Bone marrow (tissue), 2 donors: ENCODE measurements at places on chromosomes 7 and 10.

GRCh38 chr7:41472427-41473125, 230.3 kb downstream of the INHBA start:
- DNase-seq, result no peak

DNA sequence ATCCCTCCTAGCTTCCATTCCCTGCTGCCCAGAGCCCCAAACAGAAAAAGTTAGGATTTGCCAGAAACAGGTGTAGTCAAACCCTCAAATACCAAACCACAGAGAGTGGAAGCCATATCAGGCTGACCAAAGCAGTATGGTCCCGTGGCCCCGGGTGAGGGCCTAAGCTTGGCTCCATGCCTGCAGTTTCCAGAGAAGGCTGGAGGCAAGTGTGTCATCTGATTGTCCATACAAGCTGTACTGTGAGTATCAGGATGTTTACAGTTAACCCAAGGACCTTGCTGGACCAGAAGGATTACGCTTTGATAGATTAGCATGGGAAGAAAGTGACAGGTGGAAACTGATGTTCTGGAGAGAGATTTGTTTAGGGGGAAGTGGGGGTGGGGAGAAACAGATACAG, 96.3 kb downstream of the PRKAG2 start:
- no peak for DNase-seq

GRCh38 chr7:115494529-115495147, 535.9 kb downstream of the TFEC start:
- DNase-seq, result no peak

DNA sequence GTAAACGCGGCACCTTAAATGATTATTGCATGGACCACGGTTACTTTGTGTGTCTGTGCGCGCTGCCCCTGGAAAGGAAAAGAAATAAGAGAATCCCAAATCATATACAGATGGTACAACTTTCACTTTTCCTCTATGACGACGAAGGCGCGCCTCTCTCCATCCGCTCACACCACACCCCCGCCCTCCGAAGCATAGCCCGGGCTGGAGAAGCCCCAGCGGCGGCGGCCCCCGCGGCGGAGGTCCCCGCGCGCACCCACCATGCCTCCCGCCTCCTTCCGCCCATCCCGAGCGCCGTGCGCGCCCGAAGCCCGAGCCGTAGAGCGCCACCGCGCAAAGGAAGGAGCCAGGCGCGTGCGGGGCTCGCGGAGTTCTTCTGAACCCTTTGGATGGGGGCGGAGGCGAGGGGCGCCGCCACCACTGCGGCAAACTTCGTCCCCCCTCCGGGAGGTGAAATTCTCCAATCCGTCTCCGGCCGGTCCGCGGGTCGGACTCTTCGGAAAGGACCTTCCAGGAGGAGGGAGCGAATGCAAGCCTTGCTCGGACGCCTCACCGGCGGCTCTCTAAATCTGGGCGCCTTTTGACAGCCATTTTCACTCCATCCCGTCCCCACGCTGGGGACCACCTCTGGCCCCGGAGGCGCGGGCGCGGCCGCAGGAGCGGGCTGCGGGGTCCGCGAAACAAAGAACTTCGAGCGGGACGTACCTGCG, 588 bp downstream of the GLI3 start:
- no peak for DNase-seq

DNA sequence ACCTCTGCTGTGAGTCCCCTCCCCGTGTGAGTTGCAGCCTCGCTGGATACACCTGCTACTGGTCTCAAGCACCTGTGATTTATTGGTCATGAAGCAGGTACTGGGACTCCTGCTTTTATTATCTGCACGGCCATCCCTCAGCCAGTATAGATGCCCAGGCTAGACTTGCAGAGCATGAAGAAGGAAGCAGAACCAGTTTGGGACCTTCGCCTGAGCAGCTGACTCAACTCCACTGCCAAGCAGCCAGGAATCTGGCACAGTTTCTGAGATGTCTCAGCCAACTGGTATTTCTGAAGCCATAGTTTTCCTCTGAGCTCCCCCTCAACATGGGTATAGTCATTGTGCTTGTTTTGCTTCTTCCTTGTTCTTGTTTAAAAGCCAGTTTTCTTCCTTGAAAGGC, 28.0 kb upstream of the SLC39A12 start:
- DNase-seq, result no peak

DNA sequence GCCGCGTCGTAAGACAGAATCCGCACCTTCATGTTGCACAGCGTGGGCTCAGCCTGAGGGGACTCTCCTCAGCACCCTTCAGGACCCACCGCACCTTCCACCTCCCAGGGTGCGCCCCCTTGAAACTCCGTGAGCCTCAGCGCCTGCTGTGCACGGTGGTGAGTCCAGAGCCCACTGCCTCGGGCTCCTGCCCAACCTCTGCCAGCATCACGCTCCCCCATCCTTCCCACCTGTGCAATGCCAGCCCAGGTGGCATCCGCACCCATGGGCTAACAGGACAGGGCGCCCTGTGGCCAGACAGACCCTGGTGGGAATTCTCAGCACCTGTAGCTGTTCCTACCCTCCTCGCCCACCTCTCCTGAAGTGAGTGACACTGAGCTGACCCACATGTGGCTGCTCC, 96.4 kb downstream of the DYNC2I1 start:
- DNase-seq, result no peak

- no peak for DNase-seq
These were observed 23.3 kb upstream of the EMX2 start for GRCh38 chr10:117519286-117519685.

GRCh38 chr10:60141896-60142559, 235.7 kb upstream of the CCDC6 start:
- no peak for DNase-seq

DNA sequence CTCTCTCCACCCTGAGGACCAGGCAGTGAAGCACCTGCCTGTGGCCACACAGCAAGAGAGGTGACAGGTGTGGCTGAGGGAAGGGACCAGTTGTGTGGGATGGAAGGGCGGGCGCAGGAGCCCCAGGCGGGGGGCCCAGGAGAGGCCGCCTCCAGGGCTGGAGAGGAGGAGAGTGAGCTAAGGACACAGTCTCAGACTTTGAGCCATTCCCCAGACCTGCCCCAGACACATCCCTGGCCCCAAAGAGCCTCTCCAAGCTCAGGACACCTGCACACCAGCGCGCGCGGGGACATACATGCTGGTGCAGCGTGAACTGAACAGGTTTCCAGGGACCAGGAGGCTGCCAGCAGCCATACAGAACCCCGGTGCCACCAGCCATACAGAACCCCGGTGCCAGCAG, 237.3 kb downstream of the MAD1L1 start:
- DNase-seq, result no peak

DNA sequence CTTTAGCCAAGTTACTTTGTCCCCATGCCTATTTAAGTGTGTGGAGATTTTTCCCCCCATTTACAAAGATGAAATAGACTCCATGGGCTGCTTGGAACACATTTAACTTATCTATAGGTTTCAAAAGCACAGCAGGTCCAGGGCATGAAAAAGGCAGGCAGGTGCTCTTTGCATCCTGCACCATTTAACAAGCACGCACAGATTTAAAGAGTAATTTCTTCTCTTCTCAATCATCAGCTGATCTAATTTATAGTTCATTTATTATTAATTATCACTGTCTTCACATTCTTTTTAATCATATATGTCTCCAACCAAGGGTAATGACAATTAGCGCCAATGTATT, 156.8 kb downstream of the CACNA2D1 start:
- no peak for DNase-seq

DNA sequence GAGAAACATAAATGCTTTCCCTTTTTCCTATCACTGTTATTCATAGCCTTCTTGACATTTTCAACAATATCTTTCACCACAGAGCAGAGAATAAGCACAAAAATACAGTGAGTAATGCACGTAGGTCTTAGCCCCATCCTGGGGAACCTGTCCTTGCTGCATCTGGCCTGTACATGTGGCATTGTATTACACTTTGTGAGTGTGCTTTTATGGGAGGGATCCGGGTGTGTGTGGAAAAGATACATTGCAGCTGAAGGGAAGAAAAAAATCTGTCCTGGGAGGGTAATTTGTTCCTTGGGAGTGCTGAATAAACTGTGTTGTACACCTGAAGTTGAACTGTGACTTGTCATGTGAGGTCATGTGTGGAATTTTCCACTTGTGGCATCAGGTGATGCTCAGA, 422.7 kb upstream of the LRGUK start:
- DNase-seq, result no peak

DNA sequence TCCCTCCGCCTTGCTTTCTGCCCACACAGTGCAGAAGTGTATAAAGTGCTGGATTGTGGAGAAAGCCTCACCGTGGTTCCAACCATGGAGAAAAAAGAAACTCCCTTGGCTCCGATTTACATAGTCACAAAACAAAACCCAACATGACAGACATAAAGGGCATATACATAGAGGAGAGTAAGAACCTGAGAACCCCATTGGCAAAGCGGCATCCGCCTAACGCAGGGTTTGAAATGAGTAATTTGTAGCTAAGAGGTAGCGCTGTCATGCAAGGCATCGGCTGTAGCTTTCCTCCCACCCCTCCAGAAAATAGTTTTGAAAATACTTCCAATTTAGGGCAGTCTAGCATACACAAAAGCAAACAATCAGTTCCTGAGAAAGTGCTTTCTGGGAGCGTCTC, 126.0 kb upstream of the NRBF2 start:
- no peak for DNase-seq

DNA sequence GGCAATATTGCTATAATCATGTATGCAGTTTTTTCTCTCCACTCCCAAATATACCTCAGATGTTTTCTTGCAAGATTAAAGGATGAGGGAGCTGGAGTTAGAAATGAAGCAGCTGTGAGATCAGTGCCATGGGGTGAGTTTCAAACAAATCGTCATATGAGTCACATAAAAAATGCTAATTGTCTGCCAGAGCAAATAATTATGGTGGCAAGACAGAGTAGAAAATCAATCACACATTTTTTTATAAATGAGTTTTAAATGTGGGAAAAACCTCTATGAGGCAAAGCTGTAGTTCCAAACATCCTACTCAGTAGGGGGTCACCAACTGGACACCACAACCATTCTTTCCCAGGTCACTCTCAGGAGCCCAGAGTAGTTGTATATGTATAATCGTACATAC, 55.3 kb downstream of the CH25H start:
- no peak for DNase-seq

DNA sequence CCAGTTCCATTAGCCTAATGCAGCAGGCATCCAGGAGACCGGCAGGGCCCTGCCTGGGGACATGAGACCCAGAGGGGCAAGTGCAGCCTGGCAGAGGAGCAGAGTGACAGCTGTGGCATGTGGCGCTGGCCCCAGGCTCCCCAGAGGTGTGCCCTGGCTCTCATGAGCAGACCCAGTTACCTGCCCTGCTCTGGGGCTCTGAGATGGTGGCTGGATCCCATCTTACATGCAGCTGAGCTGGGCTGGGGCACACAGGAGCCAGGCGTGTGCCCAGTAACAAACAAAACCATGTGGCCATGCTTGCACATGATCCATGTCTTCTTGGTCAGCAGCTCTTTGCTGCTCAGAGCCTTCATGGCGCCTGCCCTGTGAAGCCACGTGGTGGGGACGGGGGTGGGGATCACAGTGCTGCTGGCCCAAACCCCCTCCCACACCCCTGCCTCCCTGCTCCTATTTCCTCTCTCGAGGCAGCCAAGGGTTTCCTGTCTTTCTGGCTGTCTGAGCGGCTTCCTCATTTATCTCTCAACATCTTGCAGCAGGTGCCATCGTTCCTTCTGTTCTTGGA, 40.3 kb upstream of the GTF2I start:
- DNase-seq, result peak; percentile 5

DNA sequence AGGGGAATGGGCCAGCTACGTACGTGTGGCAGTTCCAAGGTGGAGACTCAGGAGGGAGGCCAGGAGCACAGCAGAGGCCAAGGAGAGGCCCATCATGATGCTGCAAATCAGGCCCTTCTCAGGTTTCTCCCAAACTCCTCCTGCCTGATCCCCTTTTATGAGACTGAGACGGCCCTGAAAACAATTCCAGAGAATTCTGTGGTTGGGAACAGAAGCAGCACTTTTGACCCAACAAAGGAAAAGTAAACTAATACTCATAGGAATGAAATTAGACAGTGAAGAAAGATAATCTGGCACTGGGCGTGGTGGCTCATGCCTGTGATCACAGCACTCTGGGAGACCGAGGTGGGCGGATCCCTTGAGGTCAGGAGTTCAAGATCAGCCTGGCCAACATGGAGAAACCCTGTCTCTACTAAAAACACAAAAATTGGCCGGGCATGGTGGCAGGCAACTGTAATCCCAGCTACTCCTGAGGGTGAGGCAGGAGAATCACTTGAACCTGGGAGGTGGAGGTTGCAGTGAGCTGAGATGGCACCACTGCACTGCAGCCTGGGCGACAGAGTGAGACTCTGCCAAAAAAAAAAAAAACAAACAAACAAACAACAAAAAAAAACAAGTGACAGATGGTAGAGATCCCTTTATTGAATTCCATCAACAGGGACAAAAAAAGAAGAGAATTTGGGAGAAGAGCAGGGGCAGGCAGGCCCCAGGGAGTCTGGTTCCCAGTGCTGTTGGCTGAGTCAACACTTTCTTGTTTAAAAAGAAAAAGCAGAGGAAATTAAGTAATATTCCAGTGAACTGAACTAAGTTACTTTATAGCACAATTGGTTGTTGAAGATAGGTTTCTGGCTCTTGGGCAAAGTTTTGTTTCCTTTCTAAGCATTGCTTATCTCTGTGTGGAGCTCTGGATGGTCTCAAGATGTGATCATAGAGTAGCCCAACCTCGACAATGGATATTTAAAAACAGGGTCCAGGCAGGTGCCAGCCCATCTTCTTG, at the start of gene CCL26:
Gene CCL26, minus strand, starts transcription at position 131 of the 997 bp plus-strand sequence. Its CDS starts 35 bp downstream, at position 96.
- no peak for DNase-seq

DNA sequence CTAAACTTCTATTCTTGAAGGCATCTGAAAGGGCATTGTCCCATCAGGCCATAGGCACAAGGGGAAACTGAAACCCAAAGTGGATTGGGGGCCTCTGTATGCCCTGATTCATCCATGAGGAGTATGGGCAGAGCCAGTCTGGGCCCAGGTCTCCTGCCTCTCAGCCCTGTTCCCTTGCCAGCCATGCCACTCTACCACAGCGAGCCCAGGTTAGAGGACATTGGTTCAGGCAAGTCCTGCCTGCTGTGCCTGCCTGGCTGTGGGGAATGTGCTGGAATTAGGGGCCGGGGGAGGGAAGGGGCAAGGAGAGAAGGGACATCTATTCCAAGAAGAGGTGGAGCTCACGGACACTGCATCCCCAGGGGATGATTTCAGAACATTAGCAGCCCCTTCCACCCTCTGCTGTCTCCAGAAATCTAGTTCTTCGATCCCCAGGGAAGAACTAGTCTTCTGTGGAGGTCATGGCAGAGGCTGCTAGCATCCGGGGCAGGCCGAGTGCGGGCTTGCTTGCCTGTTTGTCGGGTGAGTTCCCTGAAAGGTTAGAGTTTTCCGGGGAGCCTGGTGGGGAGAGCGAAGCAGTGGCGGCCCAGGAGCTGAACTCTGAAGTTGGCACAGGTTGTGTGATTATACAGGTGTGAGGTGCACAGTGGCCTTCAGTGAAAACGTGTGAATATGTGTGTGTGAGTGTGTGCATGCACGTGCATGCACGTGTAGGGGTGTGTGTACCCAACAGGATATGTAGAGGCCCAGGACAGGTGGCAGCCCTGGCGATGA, 37.8 kb downstream of the TBATA start:
- DNase-seq, result no peak

- DNase-seq, result no peak
These were observed at the start of gene EGFR for GRCh38 chr7:55018361-55019190. Gene EGFR (plus strand): TSS chr7:55019017. CDS start chr7:55019278, 261 bp downstream.

- DNase-seq, result no peak
These were observed 181.9 kb upstream of the PRSS58 start for GRCh38 chr7:142439739-142440138.

- DNase-seq, result no peak
These were observed 8.2 kb upstream of the CLDN4 start for GRCh38 chr7:73822319-73823173.
